ENCODE measurements at places on chromosomes 4 and X.

DNA sequence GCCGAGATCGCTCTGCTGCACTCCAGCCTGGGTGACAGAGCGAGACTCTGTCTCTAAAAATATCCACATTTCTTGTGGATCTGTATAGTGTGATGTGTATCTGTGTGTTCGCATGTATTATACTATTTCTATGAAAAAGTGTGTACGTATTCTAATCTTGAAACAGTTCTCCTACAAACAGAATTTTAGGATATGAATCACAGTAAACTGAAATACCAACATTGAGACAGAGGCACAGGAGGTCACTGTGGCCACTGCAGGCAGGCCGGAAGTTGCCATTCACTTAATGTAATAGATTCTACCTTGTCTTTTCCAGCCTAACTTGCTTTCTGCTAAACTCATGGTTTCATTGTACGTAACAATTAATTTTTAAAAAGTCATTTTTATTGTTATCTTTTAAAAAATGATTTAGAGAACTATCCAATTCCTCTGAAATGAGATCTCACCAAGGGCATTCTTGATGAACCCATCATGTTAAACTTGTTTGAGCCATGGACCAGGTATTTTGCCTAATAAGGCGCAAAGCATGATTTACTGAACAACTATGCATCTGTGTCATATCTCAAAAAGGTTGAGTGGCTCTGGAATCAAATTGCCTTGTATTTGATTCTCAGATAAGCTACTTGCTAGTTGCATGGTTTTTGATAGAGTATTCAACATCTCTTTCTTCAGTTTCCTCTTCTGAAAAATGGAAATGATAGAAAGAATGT is 154.9 kb upstream of the GYPA start:
- DNase-seq = no peak

- DNase-seq = no peak
These were observed 43.7 kb downstream of the OTOP1 start for GRCh38 chr4:4182835-4183568.

DNA sequence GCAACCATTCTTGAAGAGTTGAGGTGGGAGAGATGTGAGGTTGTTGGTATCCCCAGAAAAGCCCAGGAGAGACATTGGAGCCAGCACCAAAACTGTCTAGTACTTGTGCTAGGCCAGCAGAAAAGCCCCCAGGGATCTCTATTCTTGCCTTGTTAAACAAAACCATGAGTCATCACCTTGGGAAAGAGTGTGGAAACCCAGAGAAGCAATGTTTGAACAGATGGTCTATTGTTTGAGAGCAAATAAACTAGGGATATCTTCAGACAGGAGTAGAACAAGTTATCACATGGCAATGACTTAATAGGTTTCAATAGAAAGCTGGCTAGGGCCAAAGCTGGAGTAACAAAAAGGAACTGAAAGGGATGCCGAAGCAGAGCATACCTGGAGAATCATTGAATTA is 195.7 kb upstream of the CASK start:
- DNase-seq = no peak

- no peak for DNase-seq
These were observed 51.0 kb downstream of the ADGRL3 start for GRCh38 chr4:61251129-61251528.

- no peak for DNase-seq
These were observed 626.5 kb upstream of the GALNTL6 start for GRCh38 chr4:171186700-171187099.

GRCh38 chr4:83732114-83732635 is 196.3 kb downstream of the GPAT3 start:
- no peak for DNase-seq

DNA sequence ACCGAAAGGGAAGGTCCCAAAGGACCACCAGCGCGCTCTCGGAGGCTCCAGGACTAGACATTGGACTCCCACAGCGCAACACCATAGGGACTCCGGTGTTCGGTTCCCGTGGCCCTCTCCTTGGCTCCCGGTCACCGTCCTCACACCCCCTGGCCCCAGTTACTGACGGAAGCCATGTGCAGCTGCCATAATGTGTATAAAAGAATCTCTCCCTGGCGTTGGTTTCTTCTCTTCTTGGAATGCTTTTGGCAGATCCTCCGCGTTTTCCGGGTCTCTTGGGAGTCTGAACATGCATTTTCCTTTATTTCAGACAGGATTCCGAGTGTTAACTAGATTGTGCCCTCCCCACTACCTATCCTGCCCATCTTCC is 69.8 kb downstream of the FBXO8 start:
- DNase-seq = no peak

DNA sequence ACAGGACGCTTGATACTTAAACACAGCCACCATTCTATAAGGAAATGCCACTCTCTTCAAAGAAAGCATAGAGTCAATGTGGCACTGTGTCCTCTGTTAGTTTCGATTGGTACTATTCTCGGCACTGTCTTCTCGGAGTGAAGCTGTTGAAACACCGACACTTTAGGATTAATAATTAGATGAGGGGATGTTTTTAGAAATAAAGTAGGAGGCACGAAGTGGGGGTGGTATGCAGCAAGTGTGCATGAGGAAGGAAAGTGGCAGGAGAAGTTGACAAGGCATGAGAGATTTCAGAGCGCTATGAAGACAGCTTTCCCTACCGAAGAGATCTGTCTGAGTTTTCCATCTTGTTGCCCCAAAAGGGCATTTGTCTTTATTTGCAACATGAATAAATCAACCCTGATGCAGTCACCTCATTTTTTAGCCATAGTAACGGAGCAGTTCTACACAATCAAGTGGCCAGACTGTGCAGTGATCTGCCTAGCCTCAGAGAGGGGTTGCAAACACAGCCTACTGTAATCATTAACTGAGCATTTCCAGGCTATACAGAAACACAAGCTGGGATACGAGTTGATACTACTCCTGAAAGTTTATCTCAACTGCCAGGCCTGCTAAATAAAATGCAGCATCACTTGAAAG is 8.3 kb downstream of the GPRIN3 start:
- DNase-seq = no peak

GRCh38 chr4:26806331-26806730 is 54.3 kb upstream of the STIM2 start:
- no peak for DNase-seq

DNA sequence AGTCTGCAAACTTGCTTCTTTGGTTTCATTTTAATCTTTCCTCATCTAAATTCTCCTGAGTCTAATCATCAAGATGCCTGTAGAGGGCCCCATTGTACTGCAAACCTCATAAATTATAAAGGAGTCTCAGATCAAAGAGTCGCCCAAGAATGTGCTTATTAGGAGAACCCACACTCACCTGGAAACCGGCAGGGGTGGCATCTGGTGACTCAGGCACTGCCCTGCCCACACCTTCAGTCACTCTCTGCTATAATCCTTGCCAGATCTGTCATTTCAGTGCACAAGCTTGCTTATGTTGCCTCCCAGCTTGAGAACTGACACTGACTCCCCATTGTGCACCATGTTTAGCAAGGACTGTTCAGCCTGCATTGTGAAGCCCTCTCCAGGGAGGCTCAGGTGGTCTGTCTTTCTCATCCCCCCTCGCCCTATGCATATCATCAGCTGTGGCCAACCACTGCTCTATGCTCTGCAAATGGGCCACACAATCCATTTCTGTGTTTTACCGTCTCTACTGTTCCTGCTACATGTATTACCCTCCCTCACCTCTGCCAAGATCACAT is 12.4 kb downstream of the EPGN start:
- peak; percentile 3 for DNase-seq

DNA sequence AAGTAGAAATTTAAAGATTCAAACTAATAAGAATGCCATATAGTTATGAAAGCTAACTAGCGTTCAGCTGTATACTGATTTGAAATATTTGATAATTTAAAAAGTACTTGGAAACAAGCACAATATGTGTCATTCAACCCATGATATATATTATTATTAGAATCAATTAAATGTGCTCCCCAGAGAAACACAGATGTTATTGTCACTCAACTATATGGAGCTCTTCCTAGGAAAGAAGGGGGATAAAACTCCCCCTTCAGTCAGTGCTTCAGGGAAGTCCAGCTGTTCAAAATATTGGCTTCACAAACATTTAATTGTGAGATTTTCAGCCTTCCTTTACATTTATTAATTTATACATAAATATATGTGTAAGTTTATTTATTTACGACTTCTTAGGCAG is 135.9 kb downstream of the SLC4A4 start:
- DNase-seq = no peak

- DNase-seq = no peak
These were observed 87.9 kb downstream of the LRRC66 start for GRCh38 chr4:51932261-51932660.

GRCh38 chr4:163662768-163663167 is 168.3 kb downstream of the TMA16 start:
- DNase-seq = no peak

- no peak for DNase-seq
These were observed 149.4 kb downstream of the EFNB1 start for GRCh38 chrX:68978255-68978654.

- no peak for DNase-seq
These were observed 11.3 kb downstream of the MAGEB6 start for GRCh38 chrX:26203561-26203960.

DNA sequence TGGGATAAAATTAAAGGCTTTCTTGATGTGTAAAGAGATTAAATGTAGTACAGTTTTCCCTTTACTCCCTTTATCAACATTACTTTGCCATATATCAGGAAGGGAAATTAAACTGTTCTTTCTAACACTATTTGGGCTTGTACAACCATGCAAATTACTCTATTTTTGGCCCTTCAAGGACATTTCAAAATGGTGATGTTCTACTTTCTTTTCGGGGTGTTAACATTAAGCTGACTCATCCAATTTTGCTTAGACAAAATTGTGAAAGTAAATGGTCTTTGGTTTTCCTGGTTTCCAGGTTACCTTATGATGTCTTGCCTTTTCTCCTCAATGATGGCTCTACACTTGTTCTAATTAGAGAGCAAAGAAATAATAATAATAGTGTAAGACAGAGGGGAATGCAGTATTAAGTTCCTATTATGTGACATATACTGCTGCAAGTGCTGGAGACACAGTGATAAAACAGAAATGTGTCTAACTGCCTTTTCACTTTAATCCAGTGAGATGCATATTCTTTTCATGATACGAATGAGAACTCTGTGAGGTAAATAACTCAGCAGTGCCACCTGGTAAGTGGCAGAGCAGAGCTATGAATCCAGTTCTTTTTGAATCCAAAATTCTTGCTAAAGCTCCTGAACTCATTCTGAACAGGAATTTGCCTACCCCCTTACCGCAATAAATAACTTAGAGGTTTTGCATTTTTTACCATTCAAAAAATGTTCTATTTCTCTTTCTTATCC is 35.7 kb upstream of the PDE5A start:
- no peak for DNase-seq

- no peak for DNase-seq
These were observed 11.9 kb upstream of the MAGEB16 start for GRCh38 chrX:35786271-35786670.

GRCh38 chr4:169945636-169946035 is 80.6 kb downstream of the MFAP3L start:
- no peak for DNase-seq

DNA sequence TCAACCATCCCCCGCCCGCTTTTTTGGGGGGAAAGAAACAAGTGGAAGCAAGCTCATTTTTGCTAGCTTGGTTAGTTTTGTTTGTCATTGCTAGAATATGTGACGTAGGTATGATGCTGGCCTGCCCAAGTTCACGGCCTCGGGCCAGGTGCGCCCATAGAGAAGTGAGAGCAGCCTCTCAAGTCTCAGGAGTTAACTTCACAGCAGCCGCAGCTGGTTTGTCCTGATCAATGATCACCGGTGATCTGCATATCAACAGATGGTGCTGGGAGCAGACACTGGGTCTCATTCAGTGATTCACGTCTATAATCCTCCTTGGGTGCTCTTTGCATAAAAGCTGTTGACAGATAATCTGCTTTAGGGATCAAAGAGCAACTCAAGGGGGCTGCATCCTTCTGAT is 50.1 kb downstream of the ENPP6 start:
- DNase-seq = no peak

GRCh38 chrX:112731793-112732192 is 52.1 kb upstream of the LHFPL1 start:
- no peak for DNase-seq

DNA sequence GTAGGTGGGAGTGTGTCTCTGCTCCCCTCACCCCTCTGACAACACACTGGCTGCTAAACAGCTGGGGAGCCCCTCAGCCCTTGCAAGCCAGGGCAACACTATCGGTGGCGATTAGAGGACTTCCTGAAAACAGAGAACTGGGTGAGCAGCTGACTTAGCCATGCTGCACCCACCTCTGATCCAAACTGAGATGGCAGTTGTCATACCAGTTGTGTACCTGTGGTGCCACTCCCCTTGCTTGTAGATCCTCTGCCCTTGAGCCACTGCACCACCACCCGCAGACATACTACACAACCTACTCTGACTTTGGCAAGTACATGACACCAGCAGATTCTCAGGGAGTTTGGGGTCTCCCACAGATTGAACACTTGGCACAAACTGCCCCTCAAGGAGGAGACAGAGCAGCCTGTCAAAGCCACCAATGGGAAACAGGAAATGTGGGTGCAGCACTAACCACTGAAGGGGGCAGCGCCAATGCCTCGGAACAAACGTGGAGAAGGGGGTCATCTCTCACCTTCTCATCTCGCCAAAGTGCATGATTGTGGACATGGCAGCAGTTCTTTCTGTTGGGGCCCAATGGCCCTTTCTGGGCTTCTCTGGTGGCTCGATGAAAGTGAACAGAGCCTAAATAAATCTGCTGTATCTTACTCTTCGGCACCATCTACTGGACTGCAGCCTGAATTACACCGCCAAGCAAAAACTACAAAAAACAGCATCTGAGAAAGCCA is 119.8 kb downstream of the NEK1 start:
- no peak for DNase-seq

DNA sequence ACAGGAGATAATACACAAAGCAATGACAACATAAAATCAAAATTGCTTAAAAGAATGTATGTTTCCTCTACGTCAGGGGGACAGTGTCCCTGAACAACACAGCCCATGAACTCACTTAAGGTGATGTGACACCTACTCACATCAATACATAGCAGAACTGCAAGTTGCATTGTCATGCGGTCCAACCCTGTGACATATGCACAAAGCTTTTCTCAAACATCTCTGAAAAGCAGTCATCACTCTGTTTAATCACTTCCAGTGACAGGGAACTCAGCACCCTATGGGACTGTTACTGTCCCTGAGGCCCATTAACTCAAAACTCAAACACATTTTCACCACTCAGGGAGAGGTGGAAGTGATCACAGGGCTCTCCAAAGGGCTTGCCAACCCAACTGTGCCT is 2.4 kb downstream of the STX18 start:
- no peak for DNase-seq

GRCh38 chrX:97234471-97235081 is 350.9 kb downstream of the RPA4 start:
- no peak for DNase-seq

GRCh38 chr4:25823632-25824031 is 39.2 kb downstream of the SEL1L3 start:
- no peak for DNase-seq
